ACHN (cell line): ENCODE measurements at places on chromosomes 6 and 20.

GRCh38 chr6:35497571-35498421 lies 917 bp upstream of the TEAD3 start:
- peak; percentile 17 for DNase-seq

GRCh38 chr6:3376064-3376463 lies 80.8 kb downstream of the SLC22A23 start:
- no peak for DNase-seq

DNA sequence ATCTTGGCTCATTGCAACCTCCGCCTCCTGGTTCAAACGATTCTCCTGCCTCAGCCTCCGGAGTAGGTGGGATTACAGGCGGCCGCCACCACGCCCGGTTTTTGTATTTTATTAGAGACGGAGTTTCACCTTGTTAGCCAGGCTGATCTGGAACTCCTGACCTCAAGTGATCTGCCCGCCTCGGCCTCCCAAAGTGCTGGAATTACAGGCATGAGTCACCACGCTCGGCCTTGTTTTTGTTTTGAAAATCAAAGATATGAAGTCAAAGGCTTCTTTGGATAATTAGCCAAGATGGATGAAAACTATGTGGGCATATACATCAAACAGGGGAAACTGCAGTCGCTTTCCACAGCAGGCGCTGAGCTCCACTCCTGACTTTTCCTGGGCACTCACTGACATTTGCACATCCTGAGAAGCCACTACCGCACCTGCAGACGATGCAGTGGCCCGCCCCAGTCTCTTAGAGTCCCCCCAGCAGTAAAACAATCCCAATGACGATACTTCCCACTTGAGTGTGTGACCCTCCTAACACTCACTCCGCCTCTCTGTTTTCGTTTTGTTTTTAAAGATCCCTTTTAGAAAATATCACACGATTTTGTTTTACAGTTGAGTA lies 44.1 kb downstream of the GJA1 start:
- DNase-seq: no peak

GRCh38 chr6:3389390-3390167 lies 67.3 kb downstream of the SLC22A23 start:
- no peak for DNase-seq

GRCh38 chr20:36971103-36971502 lies 19.6 kb upstream of the SAMHD1 start:
- no peak for DNase-seq

DNA sequence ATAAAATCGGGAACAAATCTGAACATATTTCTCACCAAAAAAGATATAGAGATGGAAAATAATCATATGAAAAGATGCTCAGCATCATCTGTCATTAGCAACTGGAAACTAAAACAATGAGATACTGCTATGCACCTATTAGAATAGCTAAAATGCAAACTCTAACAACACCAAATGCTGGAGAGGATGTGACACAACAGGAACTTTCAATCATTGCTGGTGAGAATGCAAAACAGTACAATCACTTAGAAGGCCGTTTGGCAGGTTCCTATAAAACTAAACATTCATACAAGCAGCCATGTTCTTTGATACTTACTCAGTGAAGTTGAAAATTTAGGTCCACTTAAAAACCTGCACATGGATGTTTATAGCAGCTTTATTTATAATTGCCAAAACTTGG lies 67.0 kb downstream of the FAM50B start:
- no peak for DNase-seq

DNA sequence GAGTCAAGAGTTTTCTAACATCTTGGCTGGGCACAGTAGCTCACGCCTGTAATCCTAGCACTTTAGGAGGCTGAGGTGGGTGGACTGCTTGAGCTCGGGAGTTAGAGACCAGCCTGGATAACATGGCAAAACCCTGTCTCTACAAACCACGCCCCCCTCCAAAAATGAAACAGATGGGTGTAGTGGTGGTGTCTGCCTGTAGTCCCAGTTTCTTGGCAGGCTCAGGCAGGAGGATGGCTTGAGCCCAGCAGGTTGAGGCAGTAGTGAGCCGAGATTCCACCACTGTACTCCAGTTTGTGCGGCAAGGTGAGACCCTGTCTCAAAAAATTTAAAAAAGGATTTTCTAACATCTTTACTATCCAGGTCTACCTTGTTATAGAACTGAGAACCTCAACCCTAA lies 22.0 kb downstream of the FAM8A1 start:
- DNase-seq: no peak

DNA sequence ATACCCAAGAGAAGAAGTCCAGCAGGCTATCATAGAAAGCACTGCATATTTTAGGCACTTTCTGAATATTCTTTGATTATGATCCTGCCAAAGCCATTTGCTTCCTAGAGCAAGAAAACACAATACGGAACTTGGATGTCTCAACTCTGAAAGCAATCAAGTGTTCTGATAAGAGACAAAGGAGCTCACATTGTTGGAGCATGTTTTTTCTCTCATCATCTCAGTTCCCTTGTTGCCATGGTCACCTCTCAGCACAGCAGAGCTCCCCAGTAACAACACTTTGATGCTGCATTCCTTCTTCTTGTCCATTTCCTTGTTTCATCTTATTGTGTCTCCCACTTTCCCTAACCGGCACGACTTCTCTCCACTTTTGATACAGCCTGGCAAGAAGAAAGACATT lies 168.7 kb upstream of the FUT9 start:
- no peak for DNase-seq

DNA sequence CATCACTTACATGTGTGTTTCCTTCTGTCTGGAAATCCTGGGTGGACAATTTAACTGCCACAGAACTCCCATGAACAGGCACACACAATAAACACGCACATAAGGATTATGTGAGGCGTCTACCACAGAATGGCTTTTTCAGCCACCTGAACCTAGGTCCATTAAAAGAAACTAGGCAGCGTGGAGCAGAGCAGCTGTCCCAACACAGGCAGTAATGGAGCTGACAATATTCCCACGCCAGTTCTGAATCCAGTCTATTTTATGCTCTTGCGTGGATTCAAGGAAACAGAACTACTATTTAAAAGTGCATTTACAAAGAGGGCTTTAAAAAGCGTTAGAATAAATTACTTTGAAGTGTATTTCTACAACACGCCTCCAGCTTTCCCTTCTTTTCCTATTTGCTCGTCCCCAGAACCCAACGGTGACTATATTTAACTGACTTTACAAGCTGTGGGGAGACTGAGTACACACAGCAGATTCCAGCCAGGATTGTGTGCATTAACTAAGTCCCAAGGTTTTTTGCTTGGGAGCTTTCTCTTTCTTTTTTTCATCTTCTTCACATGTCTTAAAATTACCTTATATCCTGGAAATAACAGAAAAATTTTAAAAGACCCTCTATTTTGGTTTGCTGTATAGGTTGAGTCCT lies 95.9 kb downstream of the GMDS start:
- no peak for DNase-seq

GRCh38 chr20:31705598-31706597 lies 16.8 kb downstream of the BCL2L1 start:
- no peak for DNase-seq

DNA sequence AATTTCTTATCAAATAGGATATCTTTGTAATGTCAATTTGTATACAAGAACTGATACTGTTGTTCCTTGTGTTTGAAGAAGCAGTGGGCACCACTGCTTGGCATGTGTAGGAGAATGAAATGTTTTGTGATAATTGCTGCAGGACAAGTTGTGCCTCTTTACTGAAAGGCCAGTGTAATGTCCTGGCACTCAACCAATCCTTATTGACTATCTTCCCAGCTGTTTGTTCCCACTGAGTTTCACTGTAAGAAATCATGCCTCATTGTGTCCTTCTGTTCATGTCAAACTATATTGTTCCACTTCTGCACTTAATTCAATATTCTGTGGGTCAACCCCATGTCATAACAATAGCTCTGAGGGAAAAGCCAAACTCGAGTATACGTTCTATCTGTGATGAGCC lies 136.1 kb upstream of the FAM83B start:
- DNase-seq: no peak

GRCh38 chr6:138107752-138108592 lies 753 bp upstream of the PERP start:
- DNase-seq: no peak

- no peak for DNase-seq
Measured at GRCh38 chr20:21137078-21137477, 11.2 kb downstream of the KIZ start.

- DNase-seq: peak; percentile 4
Measured at GRCh38 chr6:28081486-28081751, 1.1 kb downstream of the ZNF165 start.

GRCh38 chr20:50866036-50866685 lies 65.1 kb downstream of the ADNP start:
- no peak for DNase-seq

GRCh38 chr6:157298216-157298724 lies 25.0 kb downstream of the TMEM242 start:
- no peak for DNase-seq

DNA sequence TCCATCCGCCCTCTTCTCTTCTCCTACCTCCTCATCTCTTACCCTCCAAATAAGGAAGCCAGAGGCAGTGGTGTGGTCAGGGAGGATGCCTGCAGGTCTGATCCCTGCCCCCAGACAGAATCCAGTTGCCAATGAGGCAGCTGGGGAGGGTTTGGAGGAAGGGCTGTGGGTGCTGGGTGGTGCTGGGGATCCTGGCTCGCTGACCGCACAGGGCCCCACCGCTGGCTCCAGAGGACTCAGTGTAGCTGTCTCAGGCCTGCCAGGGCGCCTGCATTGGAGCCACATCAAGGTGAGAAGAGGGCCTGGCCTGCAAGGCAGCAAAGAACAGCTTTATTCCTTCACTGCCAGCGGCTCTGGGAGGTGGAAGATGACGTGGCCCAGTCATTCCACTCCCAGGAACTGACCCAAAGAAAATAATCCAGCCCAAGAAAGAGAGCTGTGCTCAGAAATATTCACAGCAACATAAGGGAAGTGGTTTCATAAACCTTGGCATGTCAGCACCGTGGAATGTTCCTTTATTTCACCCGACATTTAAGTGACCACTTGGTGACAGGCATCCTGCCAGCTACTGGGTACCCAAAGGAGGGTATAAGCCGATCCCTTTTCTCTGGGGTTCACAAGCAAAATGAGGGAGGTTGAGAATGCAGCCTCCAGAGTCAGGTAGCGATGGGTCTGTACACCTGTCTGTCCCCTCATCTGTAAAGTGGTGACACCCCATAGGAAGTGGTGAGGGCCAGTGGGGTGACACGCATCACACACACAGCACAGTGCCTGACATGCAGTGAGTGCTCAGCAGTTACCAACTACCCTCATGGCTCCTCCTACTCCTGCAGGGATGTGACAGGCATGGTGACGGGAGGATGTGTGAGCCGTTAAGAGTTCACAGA lies 125.1 kb downstream of the SNX5 start:
- peak; percentile 27 for DNase-seq

GRCh38 chr20:51420111-51420510 lies 122.4 kb downstream of the NFATC2 start:
- DNase-seq: no peak

DNA sequence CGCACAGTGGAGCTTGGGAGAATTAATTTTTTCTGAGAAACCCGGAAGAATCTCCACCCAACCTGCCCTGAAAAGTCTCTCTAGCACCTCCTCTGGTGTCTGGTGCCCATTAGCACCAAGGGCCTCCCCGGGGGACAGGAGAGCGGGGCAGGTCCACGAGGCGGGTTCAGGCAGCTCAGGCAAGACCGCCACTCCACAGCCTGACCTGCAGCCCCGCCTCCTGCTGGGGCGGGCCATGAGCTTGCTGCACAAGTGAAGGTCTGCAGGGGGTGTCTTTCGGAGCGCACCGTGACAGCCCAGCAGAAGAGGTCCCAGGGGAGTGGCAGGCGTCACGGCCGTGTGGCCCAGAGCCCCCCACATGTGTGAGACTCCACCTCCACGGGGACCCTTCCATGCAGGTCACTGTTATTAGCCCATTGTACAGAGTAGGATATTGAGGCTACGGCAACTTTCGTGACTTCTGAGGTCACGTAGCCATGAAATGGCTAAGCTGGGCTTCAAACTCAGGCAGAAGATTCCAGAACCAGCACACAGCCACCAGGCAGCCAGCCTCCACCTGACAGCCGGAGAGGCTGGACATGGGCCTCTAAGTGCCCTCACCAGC lies 63.9 kb upstream of the SLCO4A1 start:
- peak; percentile 6 for DNase-seq

DNA sequence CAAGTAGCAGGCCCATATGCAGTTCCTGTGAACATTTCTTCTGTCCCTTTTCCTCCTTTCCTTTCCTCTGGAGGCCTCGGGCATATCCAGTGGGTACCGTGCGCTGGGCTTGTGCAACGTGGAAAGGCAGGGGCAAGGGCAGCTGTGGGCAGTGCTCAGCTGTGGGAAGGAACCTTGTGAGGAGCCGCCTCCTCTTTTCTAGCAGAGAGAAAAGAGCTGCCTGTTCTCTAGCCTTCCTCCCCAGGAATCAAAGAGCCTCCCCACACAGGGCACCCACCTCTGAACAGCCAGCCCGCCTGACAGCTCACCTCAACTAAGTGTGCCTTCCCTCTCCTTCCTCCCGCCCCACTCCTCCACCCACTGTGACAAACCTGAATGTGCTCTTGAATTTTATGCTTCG lies 143.3 kb upstream of the HDDC2 start:
- DNase-seq: no peak
